ENCODE measurements at places on chromosomes 13 and 19.
A peak's percentile ranks its signal among the peaks of the same experiment; 100 is the strongest.

GRCh38 chr19:54317108-54317964 is 4.4 kb upstream of the LILRA5 start:
- DNase-seq, result no peak

- no peak for DNase-seq
Observed at GRCh38 chr19:50255115-50255514, 51.7 kb downstream of the MYH14 start.

GRCh38 chr19:50519006-50519575 is 5.4 kb upstream of the ASPDH start:
- no peak for DNase-seq

DNA sequence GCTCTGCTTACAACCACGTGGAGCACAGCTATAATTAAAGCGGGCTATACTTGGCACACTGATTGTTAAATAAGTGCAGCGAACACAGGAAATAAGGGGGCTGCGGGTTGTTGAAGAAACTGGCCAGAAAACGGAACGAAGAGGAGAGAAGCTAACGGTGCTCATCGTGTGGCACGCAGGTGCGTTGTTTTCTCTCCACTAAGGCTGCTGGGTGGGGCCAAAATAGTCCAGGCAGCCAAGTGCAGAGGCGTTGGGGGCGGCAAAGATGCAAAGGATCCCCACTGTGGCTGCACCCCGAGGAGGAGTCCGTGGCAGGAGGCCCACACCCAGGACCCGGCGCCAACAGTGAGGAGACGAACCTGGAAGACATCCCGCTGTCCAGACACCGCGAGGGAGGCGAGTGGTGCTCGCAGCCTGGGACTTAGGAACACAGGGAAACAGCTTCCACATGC is 8.1 kb upstream of the ARL11 start:
- DNase-seq, result no peak

DNA sequence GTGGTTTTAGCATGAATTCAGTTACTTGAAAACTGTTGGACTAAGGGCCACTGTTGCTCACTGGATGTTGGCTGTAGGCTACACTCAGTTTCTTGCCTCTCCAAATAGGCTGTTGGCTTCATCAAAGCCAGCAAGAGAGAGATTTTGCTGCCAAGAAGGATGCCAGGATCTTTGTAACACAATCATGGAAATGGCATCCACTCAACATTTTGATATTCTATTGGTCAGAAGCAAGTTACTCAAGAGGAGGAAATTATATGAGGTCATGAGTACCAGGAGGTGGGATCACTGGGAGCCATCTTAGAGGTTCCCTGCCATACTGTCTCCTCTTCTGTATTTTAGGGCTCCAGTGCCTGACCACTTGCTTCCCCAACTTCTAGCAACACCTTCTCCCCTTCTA is 30.6 kb downstream of the SYDE1 start:
- DNase-seq, result no peak

- DNase-seq, result no peak
Observed at GRCh38 chr19:7247155-7247554, 47.1 kb downstream of the INSR start.

- DNase-seq, result no peak
Observed at GRCh38 chr13:41284512-41285288, 21.3 kb upstream of the MTRF1 start.

DNA sequence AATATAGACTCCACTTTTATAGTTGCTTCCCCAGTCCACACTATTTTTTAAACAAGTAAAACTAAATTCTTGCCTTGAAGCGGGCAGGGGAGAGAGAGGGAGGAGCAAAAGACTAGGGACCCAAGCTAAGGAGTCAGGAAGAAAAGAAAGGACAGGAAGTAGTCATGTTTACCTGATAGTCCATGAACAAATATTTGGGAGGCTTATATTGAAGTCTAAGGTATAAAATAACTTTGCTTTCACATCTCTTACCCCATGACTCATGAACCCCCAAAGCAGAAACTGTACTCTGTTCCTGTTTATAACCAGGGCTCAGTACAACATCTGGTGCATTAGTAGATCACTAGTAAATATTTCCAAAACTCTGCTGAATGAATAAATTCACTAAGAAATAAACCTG is 67.3 kb downstream of the ZAR1L start:
- no peak for DNase-seq

- DNase-seq, result no peak
Observed at GRCh38 chr13:30859326-30859725, 46.7 kb upstream of the MEDAG start.

DNA sequence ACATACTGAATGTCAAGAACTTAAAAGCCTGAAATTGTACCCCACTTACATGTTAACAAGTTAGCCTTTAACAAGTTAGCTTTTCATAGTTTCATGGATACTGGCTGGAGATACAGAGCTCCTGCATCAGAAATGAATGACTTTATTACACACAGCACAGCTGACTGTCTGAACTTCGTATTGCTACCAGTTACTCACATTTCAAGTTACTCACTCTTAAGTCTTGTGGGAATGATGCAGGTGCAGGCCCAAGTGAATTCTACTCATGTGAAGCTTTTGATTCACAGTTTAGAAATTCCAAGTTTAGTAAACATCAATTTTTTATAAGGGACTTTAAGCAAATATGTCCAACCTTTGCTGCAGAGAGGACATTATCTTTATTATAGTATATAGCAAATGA is 762.2 kb upstream of the PRR20A start:
- DNase-seq, result no peak

DNA sequence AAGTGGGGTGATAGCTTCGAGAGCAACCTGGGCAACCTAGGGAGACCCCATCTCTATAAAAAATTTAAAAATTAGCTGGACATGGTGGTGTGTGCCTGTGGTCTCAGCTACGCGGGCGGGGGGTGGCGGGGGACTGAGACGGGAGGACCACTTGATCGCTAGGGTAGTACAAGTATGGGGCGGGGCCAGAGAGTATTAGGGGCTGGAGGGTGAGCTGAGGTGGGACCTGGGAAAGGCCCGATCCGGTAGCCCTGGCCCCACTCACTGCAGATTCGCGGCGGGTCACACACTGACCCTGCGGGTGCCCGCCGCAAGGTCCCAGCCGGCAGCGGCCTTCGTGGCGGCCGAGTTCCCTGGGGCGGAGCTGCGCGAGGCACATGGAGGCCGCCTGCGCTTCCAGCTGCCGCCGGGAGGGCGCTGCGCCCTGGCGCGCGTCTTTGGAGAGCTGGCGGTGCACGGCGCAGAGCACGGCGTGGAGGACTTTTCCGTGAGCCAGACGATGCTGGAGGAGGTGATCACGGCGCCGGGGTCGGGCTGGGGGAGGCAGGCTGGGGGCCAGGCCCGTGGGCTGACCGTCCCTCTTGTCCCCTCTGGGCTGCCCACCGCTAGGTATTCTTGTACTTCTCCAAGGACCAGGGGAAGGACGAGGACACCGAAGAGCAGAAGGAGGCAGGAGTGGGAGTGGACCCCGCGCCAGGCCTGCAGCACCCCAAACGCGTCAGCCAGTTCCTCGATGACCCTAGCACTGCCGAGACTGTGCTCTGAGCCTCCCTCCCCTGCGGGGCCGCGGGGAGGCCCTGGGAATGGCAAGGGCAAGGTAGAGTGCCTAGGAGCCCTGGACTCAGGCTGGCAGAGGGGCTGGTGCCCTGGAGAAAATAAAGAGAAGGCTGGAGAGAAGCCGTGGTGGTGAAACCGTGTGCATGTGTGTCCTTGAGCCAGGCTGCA is 2.0 kb upstream of the ARHGAP45 start:
- DNase-seq, result no peak

DNA sequence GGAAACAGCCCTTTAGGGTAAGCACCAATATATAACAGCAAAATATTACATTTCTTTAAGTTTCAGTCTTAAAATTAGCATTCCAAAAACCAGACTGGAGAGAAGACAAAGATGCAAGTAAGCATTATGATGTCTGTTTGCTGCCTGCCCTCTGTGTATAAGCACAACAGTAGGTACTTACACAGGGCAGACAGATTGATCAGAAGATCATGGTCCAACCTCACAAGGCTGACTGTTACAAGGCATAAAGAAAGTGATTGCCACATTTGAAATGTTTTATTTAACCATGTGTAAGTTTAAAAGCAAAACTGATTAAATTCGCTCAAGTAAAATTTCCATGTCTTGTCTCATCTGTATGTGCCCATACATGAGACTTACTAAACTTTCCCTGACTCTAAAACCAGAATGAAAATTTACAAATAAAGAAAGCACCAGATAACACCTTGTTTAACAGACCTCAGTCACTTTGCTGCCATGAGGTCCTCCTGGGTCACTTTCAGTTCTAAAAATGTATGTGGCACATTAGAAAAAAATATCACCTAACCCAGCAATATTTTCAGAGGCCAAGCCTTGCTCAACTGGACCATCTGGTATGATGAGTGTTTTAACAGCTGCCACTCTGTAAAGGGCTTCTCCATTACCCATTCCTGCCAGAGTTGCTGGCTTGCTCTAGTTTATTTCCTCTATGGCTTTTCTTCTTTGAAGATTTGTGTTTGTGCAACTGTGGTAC is 297.0 kb downstream of the RBM26 start:
- peak; percentile 39 for DNase-seq

GRCh38 chr13:35891507-35892441 is 239.4 kb downstream of the DCLK1 start:
- DNase-seq, result no peak

DNA sequence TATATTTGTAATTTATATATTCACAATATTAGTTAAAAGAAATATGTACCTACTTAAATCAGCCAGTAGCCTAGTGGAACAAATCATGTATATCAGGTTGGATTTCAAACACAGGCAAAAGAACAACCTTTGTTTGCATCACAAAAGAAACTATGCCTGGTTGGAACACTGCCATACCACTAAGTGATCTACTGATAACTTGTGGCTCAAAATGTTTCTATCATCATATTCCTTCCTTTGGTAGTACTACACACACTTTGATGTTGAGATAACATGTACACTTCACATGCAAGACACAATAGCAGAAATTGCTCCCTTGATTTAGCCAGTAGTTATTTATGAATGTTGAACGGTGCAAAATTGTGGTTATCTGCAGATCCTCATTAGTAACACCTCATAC is 146.0 kb upstream of the GPC6 start:
- DNase-seq, result no peak
